ENCODE measurements at places on chromosomes 2 and 18.

- DNase-seq: no peak
These were observed 1.6 kb downstream of the LONRF2 start for GRCh38 chr2:100320547-100321178.

DNA sequence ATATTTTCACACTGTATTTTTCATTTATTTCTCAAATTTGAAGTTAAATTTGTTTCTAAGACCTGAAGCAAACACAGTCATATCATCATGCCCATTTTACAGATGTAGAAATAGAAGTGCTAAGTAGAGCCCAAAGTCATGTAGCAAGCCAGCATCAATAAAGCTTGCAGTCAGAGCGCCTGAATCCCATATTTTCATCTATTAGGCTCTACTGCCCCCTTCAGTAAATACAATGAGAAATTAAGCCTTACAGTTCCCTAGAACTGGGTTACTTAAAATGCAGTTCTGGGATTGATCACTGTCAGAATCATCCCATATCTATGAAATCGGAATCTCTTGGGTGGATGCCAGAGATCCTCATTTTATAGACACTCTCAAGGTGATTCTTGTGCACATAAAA is 419.9 kb downstream of the TGIF1 start:
- DNase-seq: peak; percentile 65

- DNase-seq: no peak
These were observed 134.3 kb upstream of the STON1 start for GRCh38 chr2:48395658-48396057.

GRCh38 chr18:79489899-79490625 is 94.3 kb downstream of the NFATC1 start:
- DNase-seq: no peak

- DNase-seq: no peak
These were observed 100.1 kb downstream of the SLC25A12 start for GRCh38 chr2:171793691-171794678.

DNA sequence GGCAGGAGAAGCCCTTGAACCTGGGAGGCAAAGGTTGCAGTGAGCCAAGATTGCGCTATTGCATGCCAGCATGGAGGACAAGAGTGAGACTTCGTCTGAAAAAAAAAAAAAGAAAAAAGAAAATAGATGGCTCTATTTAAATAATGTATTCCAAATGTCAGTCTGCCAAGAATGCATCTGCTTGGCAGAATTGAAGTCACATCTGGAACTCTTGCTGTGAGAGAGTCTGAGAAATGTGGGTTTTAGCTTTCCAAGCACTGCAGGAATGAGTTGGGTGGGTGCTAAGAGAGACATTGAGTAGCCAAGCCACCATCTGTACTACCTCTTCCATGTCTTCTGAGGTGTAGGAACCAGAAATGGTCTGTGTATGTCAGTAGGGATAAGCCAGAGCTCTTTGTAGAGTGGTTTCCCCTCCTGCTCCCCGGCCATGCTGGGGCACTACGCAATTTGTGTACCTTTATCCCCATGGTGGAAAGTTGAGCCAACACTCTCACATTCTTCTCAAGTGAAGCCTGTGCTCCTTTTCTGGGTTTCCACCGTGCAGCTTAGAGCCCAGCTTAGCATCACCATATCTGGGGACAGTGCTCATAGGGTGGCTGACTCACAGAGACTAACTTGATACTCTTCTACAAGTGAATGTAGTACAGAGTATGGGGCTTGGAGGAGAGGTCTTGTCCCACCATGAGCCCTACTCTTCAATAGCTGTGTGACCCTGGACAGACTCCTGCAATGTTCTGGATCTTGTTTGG is 25.3 kb downstream of the IL1F10 start:
- no peak for DNase-seq

- peak; percentile 22 for DNase-seq
These were observed 5.9 kb downstream of the RIOK3 start for GRCh38 chr18:23458830-23459529.

DNA sequence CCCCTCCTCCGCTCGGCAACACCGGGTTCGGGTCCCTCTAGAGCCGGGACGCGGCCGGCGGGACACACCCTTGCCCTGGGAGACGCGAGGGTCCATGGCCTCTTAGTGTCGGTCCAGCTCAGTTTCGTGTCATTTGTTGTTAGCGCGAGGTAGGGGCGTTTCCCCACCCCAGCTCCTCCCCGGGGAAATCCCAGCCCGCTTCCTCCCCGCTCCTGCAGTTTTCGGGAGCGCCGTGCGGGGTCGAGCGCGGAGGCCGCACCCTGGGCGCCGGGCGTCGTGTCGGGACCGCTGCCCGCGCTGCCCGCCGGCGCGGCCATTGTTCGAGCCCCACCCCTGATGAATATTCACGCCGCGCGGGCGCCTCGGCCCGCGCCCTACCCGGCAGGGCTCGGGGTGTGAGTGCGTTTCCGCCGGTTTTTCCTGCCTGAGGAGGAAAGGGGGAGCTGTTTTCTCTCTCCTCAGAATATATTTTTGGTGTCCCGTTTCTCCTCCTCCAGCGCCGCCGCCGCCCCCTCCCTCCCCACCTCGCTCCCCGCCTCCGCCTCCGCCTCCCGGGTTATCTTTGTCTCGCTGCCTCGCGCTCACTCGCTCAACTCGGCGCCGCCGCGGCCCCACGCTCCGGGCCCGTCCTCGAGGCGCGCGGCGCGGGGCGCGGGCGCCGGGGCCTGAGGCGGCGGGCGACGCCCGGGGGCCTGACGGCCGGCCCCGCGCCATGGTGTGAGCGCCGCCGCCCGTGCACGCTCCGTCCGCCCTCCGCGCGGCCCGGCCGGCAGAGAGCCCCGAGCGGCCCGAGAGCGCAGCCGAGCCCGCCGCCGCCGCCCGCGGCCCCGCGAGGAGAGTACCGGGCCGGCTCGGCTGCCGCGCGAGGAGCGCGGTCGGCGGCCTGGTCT is at the start of gene MAP4K4:
Gene MAP4K4 (plus strand): TSS at position 584 of the 890 bp plus-strand sequence. CDS start 374 bp downstream, outside the sequence.
- DNase-seq: peak; percentile 82

DNA sequence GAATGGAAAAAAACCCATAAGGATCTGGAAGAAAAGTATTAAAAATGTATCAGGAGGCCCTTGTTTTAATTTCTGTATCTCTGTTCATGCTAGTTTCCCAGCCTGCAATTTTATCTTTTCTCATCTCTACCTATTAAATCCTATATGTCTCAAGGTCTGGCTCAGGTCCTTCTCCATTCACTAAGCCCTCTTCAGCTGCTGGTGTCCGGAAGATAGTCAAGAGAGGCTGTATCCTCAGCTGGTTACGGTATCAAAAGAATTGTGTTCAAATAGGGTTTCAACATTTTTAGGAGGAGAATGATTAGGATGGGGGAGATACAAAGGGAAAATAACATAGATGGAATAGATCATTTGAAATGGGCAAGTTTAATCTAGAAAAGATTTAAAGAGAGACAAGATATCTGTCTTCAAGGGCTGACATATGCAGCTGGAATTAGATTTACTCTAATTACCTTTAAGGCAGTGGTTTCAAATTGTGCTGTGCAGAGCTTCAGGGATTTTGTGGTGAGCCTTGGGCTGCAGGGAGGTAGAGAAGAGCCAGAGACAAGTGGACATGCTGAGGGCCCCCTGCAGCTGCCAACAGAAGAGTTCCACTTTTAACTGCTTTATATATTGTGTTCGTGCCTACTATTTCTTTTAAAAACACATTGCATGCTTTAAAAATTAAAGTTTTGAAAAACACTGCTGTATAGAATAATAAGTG is 24.1 kb downstream of the GREB1L start:
- no peak for DNase-seq

DNA sequence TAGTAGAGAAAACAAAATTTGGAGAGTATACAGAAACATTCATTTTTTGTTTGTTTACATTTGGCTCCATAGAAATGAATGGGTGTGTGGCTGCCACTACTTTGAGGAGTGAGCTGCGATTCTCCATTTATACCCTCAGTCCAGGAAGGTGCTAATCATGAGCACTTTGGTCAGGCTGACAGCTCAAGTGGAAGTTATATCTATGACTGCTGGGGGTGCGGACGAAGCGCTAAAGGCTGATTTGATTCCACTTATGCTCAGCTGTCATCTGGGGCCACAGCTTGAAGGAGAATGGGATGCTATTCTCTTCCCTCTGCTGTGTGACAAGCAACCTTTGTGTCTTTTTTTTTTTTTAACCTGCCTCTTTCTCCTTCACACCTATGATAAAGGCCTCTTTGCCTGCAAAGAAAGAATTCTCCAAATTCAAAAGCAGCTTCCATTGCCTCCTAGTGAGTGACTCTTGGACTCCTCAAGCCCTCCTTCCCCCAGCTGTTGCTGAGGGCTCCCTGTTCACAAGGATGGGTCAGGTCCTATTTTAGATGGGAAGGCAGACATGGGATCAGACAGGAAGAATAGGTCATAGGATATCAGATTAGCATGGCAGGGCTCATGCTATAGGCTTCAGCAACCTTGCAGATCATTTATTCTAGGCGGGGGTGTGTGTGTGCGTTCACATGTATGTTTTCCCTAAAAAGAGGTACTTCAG is 201.6 kb downstream of the SETBP1 start:
- no peak for DNase-seq

DNA sequence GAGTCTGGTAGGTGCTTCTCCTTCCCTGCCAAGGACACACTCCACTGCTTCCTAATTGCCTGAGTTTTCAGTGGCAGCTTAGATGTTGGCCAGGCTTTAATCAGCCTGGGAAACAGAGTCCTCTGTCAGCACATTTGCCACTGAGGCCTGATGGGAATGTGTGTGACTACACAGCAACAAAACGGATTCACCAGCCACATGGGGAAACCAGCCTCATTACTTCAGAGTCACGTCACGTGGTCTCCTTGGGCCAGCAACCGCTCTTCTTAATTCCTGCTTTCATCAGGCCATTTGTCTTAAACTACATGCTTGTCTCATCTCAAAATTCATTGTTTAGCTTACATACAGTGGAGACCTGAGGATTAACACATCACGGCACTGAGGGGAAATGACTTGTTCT is 93.9 kb upstream of the LTBP1 start:
- no peak for DNase-seq

DNA sequence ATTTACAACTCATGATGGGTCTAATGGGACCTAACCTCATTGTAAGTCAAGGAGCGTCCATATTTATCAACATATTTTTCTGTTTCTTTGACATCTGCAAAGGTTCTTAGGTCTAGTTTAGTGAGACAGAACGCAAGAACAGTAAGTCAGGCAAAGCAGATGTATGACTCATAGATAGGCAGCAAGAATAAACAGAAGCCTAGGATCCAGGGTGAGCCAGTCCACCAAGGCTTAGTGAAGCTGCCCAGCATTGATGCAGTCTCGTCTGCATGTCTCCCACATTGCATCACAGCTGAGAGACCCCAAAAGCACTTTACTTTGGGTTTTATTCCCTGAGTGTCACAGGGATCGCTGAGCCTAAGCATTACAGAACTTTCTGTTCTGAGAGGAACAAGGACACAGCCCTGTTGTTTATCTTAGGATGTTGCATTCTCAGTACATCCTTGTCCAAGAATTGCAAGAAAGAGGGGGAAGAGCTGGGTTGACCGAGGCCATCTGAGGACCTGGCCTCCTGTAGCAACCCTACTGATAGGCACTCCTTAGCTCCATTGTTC is 29.6 kb upstream of the TMEM177 start:
- DNase-seq: peak; percentile 45

DNA sequence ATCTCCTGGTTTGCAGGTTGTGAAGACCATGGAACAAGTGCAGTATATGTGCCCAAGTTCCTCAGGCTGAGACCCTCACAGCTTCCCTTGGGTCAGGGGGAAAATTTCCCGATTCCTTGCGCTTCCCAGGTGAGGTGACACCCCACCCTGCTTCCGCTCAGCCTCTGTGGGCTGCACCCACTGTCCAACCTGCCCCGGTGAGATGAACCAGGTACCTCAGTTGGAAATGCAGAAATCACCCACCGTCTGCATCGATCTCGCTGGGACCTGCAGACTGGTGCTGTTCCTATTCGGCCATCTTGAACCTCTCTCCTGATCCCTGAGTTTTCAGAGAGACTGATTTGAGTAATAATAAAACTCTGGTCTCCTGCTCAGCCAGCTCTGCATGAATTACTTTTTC is 30.6 kb downstream of the CHCHD5 start:
- no peak for DNase-seq

DNA sequence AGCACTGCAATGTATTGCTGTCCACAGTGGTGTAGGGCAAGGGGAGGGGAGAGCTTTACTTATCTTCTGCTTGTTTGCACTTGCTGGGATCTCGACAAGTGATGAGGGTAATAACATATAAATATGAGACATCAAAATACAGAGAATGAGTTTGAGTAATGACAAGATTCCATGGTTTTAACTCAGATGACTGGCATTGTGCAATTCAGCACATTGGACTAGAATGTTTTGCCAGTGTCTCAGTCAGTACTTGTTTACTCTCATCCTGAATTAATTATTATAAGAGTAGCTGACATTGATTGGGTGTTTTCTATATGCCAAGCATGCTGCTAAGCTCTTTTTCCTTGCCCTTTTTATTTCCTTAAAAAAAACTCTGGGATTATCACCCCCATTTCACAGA is 306.7 kb upstream of the MMADHC start:
- DNase-seq: no peak

GRCh38 chr2:227388537-227389011 is 825 bp upstream of the SCYGR1 start:
- DNase-seq: no peak

- no peak for DNase-seq
These were observed 99.8 kb downstream of the COL6A3 start for GRCh38 chr2:237314198-237314597.

GRCh38 chr2:166419616-166419934 is 43.8 kb upstream of the SCN9A start:
- DNase-seq: peak; percentile 39

GRCh38 chr2:207151048-207151447 is 14.7 kb downstream of the KLF7 start:
- DNase-seq: no peak

GRCh38 chr2:193336781-193337180 is 1142.0 kb upstream of the TMEFF2 start:
- DNase-seq: no peak

DNA sequence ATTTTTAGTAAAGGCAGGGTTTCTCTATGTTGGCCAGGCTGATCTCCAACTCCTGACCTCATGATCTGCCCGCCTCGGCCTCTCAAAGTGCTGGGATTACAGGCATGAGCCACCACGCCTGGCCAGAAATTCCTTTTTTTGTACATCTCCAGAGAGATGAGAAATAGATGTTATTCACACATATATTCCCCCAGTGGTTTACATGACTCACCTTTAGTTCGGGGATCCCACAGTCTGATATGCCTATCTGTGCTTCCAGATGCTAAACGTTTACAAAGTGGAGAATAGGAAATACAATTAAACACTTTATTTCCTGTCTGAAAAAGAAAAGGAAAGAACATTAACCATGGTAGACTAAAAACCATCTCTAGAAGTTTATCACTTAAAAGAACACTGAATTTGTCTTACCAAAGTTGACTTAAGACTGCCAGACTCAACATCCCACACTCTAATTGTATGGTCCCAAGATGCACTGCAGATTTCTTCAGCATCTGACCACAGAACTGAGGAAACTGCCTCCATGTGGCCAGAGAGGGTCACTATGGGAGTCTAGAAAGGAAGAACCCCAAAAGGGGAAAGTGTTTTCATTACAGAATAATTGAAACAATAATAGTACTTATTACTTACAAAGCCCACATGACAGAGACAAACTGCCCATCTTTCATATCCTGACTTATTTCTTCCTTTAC is 12.6 kb upstream of the ICA1L start:
- DNase-seq: peak; percentile 34

GRCh38 chr2:129396980-129397599 is 582.4 kb upstream of the RAB6C start:
- DNase-seq: peak; percentile 15

- no peak for DNase-seq
These were observed 107.1 kb upstream of the KCNJ3 start for GRCh38 chr2:154591294-154591820.

- DNase-seq: peak; percentile 52
These were observed 1.1 kb upstream of the TMEFF2 start for GRCh38 chr2:192195548-192196418.

Measured in mesenchymal stem cell (in vitro differentiated cells and primary cell).